ENCODE measurements at places on chromosomes 1 and 21. TPM values are rescaled to one million over a fixed set of nuclear protein-coding genes. Genes with fewer than 3 reads are reported as not detected.
A peak's percentile ranks its signal among the peaks of the same experiment; 100 is the strongest.

GRCh38 chr1:8426996-8427395, 109.1 kb downstream of the SLC45A1 start:
- no peak for DNase-seq

DNA sequence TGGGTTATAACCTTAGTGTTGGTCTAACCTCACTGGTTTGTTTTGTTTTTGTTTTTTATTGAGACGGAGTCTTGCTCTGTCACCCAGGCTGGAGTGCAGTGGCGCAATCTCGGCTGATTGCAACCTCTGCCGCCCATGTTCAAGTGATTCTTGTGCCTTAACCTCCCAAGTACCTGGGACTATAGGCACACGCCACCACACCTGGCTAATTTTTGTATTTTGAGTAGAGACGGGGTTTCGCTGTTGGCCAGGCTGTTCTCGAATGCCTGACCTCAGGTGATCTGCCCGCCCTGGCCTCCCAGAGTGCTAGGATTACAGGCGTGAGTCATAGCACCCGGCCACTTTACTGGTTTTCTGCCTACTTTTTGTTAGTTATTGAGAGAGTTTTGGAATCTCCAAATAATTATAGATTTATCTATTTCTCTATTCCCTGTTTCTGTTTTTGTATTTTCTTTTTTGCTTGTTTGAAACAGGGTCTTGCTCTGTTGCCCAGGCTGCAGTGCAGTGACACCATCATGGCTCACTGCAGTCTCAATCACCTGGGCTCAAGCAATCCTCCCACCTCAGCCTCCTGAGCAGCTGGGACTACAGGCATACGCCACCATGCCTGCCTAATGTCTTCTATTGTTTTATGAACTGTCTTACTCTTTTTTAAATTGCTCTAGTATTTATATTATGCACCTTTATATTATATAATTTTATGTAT, 21.4 kb downstream of the SMG7 start:
- DNase-seq: no peak

The GPR25 gene
- not detected for total RNA-seq

- no peak for DNase-seq
Measured at GRCh38 chr1:56872597-56872996, 18.0 kb downstream of the C8A start.

- DNase-seq: peak; percentile 80
Measured at GRCh38 chr1:156073740-156074139, 8.5 kb downstream of the MEX3A start.

GRCh38 chr1:117981455-117982192, 52.1 kb downstream of the WDR3 start:
- DNase-seq: no peak

DNA sequence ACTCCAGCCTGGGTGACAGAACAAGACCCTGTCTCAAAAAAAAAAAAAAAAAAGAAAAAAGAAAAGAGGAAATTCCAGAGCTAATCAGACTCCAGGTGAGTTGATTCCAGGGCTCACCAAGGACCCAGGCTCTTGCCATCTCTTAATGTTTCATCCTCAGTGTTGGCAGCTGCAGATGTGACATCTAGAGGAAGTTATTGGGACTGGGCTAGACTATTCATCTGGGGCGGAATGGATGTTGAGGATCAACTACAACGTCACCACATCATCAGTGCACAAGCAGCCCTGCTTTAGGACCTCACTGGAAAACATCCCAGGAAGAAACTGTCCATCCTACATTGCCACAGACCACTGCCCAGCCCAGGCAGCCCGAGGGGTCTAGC, 28.6 kb upstream of the PARP1 start:
- no peak for DNase-seq

DNA sequence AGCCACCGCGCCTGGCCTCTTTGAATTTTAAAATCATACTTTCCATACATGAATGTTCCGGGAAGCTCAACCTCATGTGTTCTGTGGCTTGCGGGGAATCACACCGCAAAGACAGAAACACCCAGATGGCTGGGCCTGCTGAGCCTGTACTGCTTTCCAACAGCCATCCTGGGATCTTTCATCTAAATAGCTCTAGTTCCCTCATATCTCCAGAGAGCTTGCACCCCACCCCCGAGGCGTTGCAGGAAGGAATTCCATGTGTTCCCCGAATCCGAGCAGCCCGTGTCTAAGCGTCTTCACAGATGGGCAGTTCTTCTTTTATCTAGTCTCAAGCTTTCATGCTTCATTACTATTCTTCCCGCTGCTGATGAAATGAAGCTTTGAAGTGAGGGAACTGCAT, 66.4 kb downstream of the IGSF21 start:
- DNase-seq: no peak

DNA sequence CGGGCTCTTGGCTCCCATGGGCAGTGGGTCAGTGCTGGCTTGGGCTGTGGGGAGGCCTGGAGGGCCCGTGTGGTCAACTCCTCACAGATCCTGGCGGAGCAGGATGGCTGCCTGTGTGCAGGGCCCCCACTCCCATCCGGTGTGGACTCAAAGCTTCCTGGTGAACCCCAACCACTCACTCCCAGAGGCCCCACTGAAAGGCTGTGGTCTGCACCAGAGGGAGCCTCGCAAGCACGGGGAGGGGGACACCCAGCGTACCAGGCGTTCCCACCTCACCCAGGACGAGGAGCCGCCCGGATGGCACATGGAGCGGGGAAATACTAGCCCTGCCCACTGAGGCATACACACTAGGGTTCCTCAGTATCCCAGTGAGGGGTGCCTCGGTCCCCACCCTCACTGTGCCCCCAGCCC, 75.4 kb upstream of the ACTRT2 start:
- no peak for DNase-seq

DNA sequence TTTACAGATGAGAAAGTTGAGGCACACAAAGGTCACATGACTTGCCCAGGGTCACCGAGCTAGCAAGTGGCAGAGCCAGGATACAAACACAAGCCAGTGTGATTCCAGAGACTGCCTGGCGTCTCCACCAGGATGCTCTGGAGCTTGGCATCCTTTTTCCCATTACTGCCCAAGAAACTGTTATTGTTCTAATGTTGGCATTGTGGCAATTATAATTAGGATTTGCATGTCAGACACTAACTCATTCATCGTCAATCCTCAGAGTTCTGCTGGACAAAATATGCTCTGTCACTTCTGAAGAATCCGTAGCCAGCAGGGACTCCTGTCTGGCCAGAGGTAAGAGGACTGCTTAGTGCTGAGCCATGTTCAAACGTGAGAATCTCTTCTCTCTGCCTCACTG, 8.8 kb downstream of the KAZN start:
- no peak for DNase-seq
